ENCODE measurements at places on chromosomes 4 and X.

GRCh38 chr4:187251896-187252295, 528.2 kb upstream of the FAT1 start:
- DNase-seq = no peak

- DNase-seq = peak; percentile 41
Measured at GRCh38 chr4:122152711-122153226, 638 bp downstream of the BLTP1 start.

DNA sequence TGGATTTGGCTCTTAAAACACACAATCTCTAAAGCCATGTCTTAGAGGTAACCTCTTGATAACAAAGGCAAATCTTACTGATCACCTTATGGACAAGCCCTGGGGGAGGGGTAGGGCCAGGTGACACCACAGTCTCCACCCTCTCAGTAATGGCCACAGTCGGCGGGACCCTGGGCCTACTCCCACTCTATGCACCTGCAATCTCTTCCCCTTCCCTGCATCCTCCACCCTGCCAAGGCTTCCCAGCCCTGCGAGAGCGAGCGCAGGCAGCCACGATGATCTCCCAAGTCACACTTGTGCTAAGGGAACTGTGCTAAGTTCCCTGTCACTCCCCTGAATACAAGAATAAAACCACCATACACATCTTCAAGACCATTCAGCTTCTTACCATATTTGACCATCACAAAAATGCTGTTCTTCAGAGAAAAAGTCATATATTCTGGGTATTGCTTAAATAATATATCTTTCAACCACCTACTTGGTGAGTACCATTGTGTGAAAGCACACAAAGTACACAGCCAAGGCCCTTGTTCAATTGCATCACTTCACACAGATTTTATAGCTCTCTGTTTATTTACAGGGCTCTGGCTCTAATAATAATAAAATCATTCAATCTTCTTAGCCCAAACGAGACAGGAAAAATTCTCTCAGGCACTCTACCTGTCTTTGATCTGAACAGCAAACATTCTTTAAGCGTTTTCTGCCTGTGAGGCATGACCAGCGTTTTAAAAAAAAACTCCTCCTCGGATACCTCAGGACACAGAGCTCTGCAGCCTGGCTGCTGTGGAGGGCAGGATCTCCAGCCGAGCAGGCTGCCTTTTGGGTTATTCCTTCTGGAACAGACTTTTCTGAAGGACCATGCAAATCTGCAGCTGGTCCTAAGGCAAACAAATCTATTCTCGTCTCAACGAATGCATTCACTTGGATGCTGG, 115.7 kb upstream of the MAP3K15 start:
- no peak for DNase-seq

- no peak for DNase-seq
Measured at GRCh38 chr4:8131210-8131609, 27.4 kb downstream of the ABLIM2 start.

DNA sequence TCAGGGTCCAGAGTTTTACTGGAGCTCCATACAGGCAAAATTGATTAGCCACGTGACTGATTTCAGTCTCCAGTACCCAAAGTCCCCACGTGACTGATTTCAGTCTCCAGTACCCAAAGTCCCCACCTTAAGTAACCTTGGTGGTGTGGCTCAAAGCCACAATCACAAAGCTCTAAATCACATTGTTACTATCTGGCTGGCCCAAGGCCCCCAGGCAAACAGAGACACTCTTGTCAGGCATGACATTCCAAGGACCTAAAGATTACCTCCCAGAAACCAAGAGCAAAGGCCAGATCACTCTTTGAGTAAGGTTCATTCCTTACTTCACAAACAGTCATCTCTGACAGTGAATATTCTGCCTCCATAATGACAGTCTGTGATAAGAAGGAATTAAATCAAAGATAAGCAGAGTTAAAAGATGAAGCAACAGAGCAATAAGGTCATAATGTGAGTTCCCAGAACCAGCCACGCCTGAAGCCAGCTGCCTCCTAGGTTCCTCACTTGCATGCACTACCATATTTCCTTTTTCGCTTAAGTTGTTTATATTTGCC, 78.5 kb downstream of the ANXA3 start:
- DNase-seq = no peak

GRCh38 chr4:4856071-4857000, 3.1 kb upstream of the MSX1 start:
- DNase-seq = peak; percentile 36

DNA sequence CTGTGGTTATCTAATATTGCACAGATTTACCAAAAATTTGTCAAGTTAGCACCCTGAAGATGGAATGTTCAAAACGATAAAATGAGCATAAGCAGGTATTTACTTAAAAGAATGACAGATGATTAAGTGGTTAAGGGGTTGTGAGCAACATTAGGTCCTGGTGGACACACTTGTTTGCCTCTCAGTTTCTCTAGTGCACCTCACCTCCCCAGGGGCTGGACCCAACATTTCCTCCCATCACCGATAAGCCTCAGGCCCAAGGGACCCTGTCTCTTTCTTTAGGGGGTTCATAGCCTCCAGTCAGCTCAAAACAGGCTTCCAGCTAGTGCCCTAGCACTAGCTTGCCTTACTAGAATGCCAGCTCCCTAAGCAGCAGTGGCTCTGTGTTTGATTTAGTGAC, 88.0 kb downstream of the ATP11C start:
- peak; percentile 18 for DNase-seq

DNA sequence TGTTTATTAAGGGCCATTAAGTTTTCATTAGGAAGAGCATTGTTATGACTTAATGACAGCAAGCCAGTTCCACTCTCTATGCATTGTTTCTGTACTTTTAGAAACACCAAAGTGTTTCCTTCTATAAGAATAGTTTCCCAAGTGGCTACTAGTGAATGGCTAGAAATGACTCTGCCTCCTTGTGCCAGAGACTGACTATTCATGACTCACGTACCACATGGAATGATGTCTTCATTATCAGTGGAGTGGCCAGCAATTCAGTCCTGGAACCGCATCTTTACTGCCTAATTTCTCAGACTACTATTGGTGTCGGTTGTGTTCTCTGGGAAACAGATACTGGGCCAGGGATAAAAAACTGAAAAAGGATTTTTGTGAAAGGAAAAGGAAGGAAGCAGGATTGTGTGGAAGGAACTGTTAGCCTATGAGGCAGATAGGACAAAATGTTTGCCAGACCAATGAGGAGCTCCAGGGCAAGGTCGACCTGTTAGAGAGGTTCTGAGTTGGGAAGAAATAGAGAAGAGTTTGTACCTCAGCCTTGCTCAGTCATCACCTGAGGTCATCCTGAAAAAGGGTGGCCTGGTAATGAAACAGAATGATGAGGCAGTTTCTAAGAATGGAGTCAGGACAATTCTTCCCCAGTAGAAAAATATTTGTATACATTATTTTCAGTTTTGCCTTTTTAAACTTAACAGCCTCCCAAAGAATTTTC, 218.6 kb downstream of the SPCS3 start:
- no peak for DNase-seq

GRCh38 chrX:42273387-42273786, 350.0 kb upstream of the CASK start:
- no peak for DNase-seq

GRCh38 chr4:8237256-8237989, 32.1 kb upstream of the HTRA3 start:
- DNase-seq = no peak

GRCh38 chr4:155679343-155679742, 12.7 kb downstream of the GUCY1A1 start:
- DNase-seq = no peak

GRCh38 chr4:113112338-113112978, 63.0 kb downstream of the ANK2 start:
- DNase-seq = no peak

GRCh38 chr4:54215379-54216077, 13.6 kb upstream of the PDGFRA start:
- no peak for DNase-seq

- no peak for DNase-seq
Measured at GRCh38 chrX:6448003-6448402, 86.9 kb downstream of the VCX3A start.

- DNase-seq = no peak
Measured at GRCh38 chrX:39443240-39443639, 642.0 kb downstream of the MID1IP1 start.

GRCh38 chr4:141914746-141915145, 278.4 kb downstream of the IL15 start:
- DNase-seq = no peak

Measured in GM20000 (cell line).